ENCODE measurements at places on chromosomes 6 and 20.

DNA sequence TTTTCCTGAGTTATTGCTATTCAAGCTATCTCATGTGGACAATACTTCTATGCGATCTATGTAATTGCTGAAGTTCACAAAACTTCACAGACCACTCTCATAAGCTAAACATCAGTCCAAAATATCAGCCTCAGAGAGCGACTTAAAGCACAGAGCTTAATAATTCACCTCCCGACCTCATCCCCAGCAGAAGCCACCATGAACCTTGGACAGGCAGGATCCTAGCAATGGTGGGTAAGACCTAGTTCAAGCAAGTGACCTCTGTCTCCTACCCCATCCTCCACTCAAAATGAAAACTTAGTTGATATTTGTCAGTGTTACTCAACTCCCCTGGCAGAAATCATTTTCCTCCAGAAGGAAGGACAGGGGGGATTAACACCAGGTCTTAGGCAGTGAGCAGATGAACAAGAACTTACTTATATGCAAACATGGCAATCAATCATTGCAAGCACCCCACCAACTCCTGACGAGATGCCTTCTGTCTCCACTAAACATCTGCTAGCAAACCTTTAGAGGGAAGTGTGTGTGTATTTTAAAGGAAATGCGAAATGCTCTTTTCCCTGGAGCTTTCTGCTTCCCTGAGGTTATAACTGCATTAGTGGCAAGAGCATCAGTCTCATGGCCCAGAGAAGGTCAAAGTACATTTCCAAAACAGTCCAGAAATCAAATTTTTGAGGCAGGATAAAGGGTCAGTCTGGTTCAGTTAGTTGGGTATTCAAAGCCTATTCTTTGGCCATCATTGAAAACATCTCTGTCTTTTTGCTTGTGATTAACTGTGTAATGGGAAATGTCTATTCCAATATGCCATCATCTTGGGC lies 90.0 kb downstream of the SLC22A23 start:
- no peak for DNase-seq

GRCh38 chr6:140872885-140873284 lies 1259.8 kb upstream of the GJE1 start:
- DNase-seq, result no peak

GRCh38 chr20:44186201-44186600 lies 787 bp downstream of the JPH2 start:
- no peak for DNase-seq

- no peak for DNase-seq
Observed at GRCh38 chr20:54494303-54495006, 19.1 kb downstream of the DOK5 start.

DNA sequence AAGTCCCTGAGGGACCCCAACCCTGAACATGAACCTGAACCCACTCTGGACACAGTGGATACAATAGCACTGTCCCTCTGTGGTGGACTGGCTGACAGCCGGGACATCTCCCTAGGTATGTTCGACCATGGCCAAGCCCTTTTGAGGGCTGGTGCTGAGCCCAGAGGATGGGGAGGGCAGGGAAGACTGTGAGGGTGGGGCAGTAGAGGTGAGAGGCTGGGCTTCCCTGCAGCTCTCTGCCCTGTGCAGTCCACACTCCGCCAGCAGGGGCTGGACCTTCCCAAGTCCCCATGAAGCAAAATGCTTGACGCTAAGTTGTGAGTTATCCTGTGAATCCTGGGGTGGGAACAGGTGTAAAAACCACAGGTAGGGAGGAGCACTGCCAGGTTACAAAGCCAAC lies 11.5 kb downstream of the LPIN3 start:
- DNase-seq, result no peak

DNA sequence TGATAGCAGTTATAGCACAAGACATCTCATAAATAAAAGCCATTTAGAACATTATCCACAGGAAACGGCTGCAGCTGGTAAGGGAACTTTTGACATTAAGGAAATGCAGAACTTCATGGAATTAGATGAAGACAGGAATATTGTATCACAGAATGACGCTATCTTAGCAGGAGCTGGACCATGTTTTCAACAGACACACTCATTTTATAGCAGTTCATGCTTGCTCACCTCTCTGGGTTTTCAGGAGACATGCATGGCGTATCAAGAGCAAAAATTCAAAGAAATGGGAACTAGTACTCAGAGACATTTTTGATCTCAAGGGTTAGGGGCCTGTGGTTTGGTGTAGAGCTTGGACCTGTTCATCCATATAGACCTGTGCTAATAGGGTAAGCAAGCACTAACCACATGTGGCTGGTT lies 125.0 kb downstream of the FYN start:
- DNase-seq, result no peak

DNA sequence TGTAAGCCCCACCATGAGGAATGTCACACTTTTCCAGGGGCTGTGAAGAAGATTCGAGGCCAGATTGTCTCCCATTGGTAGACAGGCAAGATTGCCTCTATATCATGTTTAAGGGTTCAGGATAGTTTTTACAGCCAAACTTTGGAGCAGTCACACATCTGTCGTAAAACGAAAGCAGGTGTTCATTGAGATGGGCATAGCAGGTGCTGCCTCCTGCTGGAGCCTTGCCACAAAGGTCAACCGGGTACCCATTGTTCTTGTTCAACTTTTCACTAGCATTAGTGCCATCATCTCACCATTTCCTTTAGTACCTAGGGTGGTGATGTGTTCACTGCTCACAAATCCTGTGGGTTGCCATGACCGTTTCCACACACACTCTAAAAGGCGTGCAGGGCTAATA lies 198.3 kb downstream of the HTR1B start:
- no peak for DNase-seq

- peak; percentile 28 for DNase-seq
Observed at GRCh38 chr6:107657755-107658461, 166.2 kb downstream of the SCML4 start.

DNA sequence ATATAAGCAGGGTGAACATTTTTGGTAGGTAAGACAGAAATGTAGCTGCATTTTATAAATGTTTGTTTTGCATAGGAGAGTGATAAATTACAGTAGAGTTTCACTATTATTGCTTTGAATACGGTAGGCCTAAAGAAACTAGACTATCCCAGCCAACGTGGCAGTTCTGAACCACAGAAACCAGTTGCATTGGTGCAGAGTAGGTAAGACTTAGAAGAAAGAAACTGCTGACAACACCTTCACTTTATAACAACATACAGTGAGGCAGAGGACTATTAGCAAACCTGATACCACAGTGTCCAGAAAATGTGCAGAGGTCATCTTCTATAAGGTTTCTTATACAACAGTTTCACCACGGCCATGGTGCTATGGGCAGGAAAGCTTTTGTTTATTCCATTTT lies 566.1 kb downstream of the KIF16B start:
- no peak for DNase-seq

GRCh38 chr6:143515061-143515760 lies 3.7 kb upstream of the FUCA2 start:
- no peak for DNase-seq

GRCh38 chr6:70734381-70734780 lies 66.7 kb downstream of the SMAP1 start:
- DNase-seq, result no peak

- no peak for DNase-seq
Observed at GRCh38 chr6:127200114-127200513, 66.5 kb upstream of the RNF146 start.

- DNase-seq, result no peak
Observed at GRCh38 chr6:63649847-63650265, 14.3 kb downstream of the PHF3 start.

GRCh38 chr6:166614171-166614583 lies 12.9 kb downstream of the RPS6KA2 start:
- no peak for DNase-seq

DNA sequence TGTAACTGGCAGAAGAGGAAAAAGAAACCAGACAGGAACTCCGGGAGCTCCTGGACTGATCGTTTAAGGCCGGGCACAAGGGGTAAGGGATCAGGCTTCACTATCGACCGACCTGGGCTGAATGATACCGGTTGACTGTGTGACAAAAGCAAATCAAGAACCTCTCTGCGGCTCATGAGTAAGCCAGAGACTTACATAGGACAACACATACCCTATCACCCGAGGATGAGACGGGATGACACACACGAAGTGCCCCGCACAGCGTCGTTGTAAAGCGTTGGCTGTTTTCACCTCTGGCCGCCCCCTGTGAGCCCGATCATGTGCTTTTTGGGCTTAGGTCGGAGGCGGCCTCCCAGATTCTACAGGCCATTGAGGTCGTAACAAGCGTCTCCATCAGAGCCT lies 695 bp upstream of the TGIF2 start:
- peak; percentile 64 for DNase-seq

- no peak for DNase-seq
Observed at GRCh38 chr6:147983581-147984366, 358.9 kb upstream of the SASH1 start.

- no peak for DNase-seq
Observed at GRCh38 chr6:159305804-159306537, 136.8 kb downstream of the FNDC1 start.

DNA sequence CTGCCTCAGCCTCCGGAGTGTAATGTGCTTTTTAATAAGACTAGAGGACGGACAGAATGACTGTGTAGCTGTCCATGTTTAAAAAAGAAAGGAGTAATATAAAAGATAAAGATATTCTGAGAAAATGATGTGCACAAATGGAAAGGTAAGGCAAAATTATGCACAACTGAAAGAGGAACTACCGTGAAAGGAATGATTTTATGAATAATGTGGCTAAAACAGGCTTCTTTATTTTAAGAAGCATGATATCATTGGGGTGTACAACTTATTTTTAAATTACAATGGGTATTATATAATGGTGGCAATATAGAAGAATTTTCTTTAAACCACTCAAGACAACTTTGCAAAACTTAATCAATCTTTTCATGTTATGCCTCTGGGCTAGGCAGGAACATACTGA lies 78.1 kb downstream of the FIG4 start:
- DNase-seq, result no peak

DNA sequence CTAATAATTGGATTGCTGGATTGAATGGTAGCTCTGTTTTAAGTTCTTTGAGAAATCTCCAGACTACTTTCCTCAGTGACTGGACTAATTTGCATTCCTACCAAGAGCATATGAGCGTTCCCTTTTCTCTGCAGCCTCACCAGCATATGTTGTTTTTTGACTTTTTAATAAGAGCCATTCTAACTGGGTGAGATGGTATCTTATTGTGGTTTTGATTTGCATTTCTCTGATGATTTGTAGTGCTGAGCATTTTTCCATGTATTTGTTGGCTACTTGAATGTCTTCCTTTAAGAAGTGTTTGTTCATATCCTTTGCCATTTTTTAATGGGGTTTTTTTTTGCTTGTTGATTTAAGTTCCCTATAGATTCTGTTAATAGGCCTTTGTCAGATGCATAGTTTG lies 94.7 kb upstream of the AHI1 start:
- no peak for DNase-seq

- no peak for DNase-seq
Observed at GRCh38 chr6:169362501-169363121, 109.0 kb upstream of the THBS2 start.

DNA sequence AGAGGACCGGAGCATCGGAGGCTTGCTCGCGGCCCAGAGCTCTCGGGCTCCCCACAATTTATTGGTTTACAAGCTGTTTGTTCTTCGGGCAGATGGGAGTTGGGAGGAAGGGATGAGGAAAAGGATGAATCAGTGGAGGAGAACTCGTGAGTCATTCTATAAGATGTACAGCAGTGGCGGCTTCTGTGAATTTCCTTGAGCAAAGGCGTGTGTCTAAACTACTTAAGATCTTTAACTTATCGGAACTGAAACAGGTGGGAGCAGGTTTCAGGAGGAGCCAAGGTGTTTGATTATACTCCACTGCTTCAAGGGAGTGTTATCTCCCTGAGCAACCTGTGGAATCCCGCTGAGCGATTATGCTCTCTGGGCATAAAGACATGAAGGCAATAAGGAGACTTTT lies 50.5 kb upstream of the IBTK start:
- DNase-seq, result no peak

- DNase-seq, result no peak
Observed at GRCh38 chr6:26464014-26464413, 6.3 kb downstream of the BTN2A1 start.

DNA sequence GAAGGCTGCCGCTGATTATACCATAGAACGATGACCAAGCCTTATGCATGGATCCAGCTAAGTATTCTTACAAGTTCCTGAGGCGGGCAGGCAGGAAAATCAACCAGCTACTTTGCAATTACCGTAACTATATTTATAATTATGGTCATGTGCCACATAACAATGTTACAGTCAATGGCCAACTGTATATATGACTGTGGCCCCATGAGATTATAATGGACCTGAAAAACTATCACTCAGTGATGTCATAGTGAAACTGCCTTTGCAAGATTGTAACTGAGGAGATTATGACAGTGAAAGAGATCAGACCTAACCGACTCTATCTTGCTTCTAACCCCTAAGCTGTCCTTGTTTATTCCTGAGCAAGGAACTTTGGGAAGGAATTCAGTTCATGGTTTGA lies 33.1 kb upstream of the FAM135A start:
- DNase-seq, result no peak

DNA sequence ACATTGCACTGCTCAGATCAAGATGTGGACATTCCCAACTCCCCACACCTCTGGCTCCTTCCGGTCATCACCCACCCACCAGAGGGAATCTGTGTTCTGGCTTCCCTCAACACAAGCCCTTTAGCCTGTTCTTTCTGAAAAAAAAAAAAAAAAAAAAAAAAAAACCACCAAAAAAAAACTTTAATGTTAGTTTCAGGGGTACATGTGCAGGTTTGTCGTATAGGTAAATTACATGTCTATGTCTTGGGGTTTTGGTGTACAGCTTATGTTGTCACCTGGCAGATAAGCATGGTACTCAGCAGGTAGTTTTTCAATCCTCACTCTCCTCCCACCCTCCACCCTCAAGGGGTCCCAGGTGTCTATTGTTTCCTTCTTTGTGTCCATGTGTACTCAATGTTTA lies 135.8 kb upstream of the FOXA2 start:
- DNase-seq, result no peak

DNA sequence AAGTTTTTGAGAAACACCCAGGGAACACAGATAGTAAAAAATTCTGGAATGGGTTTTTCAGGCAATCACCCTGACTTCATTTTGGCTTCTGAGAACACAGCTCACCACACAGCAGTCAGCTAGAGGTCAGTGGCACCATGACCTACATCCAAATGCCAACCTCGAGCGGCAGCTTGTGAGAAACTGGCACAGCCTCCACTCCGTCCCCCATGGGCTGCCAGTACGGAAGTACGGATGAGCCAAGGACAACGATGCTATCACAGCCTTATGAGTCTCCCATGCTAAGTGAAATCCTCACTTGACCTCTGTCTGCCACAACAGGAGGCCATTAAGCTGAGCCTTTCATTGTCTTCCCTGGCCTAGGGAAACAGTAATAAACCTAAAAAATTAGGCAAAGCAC lies 32.0 kb downstream of the KIF16B start:
- no peak for DNase-seq

- no peak for DNase-seq
Observed at GRCh38 chr20:35120012-35120701, 27.0 kb downstream of the EDEM2 start.
